GM12865 (cell line): ENCODE measurements at places on chromosomes 5 and 9.
A peak's percentile ranks its signal among the peaks of the same experiment; 100 is the strongest.

- DNase-seq, result peak; percentile 84
Measured at GRCh38 chr9:1876891-1877496, 138.2 kb upstream of the SMARCA2 start.

- no peak for DNase-seq
Measured at GRCh38 chr5:111463311-111463710, 49.0 kb downstream of the STARD4 start.

GRCh38 chr5:136133222-136133921 is 727 bp downstream of the SMAD5 start:
- DNase-seq, result peak; percentile 45

DNA sequence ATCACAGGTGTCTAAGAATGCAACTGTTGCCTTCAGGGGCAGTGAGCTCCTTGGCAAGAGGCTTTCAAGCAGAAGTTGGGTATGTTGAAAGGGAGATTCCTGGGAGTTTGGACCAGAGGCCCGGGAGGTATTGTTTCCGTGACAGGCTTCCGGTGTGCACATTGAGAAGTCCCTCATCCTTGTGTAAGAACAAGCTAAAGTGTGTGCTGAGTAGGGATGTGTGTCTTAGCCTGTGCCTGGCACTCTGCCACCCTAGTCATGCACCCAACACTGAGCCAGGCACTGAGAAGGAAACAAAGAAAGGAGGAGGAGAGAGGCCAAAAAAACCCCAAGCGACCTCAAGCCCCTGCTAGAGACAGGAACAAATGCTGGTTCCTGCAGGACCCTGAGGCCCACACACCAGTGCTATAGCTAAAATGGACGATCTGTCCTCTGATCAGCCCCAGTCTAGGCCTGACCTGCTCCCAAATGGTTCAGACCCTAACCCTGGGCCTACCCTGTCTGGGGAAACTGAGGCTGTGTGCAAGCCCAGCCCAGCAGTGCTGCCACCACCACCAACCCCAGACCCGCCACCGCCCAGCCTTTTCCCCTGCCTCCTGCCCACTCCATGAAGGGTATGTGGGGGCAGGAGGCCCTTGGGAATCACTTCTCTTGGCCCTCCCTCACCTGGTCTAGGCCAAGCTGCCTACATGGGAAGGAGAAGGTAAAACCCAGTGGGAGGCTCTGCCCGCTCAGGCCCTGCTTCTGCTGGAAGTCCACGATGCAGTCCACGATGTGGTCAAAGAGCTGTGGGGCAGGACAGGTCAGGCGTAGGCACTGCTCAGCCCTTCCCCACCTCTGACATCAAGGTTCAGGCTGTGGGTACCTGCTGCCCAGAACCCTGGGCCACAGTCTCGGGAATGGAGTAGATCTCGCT is 12.6 kb downstream of the HK3 start:
- DNase-seq, result no peak

DNA sequence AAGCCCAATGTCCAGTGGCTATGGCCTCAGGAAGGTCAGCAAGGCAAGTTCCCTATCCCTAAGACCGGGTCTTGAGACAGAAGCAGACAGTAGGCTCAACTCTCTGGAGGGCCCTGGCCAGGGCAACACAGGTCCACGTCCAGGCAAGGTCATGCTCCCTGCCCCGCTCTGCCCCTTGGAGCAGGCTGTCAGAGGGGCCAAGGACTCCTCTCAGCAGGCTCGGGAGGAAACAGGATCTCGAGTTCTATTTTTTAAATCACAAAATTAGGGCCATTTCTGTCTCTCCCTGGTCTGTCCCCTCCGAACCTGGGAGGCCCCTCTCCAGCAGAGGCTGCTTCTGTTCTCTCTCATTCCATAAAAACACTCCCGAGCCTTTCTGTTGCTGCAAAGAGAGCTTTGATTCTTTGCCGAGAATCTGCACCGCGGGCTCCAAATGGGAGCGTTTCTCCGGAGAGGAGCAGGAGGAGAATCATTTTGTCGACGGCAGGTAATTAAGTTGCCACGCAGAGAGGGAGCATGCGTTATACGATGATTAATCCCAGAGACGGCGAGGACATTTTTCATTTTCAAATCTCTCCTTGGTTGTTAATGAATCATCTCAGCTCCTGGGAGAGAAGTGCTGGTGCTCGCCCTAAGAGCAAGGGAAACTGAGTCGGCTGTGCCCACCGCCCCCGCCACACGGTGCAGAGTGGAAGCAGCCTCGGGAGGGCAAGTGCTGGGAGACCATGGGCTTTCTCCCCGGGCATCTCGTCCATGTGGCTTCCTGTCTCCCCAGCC is 24.5 kb upstream of the FCN1 start:
- no peak for DNase-seq

- no peak for DNase-seq
Measured at GRCh38 chr9:110659891-110660541, 8.6 kb upstream of the MUSK start.

GRCh38 chr5:171010816-171011215 is 149.0 kb downstream of the RANBP17 start:
- no peak for DNase-seq

GRCh38 chr5:117475919-117476318 is 901.3 kb upstream of the SEMA6A start:
- no peak for DNase-seq

GRCh38 chr9:119216651-119217331 is 152.4 kb downstream of the BRINP1 start:
- DNase-seq, result no peak

GRCh38 chr9:20611691-20612287 is 10.5 kb downstream of the MLLT3 start:
- peak; percentile 21 for DNase-seq
